ENCODE measurements at places on chromosomes 1 and 21. TPM values are rescaled to one million over a fixed set of nuclear protein-coding genes. Genes with fewer than 3 reads are reported as not detected.
A peak's percentile ranks its signal among the peaks of the same experiment; 100 is the strongest.

- no peaks in the 10 kb centered on the region for H3K36me3 ChIP-seq
- H3K4me3 ChIP-seq = no peak overlapping the region
- no peak for DNase-seq
Observed at GRCh38 chr1:201917362-201918033, 28.8 kb downstream of the SHISA4 start.

DNA sequence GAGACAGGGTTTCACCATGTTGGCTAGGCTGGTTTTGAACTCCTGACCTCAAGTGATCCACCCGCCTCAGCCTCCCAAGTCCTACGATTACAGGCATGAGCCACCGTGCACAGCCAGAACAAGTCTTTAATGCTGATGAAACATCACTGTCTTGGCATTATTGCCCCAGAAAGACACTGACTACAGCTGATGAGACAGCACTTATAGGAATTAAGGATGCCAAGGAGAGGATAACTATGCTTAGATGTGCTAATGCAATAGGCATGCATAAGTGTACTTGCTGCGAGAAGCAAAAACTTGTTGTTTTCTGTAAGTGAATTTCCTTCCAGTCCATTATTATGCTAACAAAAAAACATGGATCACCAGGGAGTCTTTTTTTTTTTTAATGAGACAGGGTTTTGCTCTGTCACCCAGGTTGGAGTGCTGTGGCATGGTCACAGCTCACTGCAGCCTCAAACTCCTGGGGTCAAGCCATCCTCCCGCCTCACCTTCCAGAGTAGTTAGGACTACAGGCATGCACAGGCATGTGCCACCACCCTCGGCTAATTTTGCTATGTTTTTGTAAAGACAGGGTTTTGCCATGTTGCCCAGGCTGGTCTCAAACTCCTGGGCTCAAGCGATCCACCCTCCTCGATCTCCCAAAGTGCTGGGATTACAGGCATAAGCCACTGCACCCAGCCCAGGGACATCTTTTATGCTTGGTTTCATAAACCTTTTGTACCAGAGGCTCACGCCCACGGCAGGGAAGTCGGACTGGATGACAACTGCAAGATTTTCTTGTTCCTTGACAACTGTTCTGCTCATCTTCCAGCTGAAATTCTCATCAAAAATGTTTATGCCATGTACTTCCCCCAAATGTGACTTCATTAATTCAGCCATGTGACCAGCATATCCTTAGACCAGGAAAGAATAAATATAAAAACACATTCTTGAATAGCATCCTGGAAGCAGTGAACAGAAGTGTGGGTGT, 23.1 kb downstream of the RHEX start:
- DNase-seq = no peak
- H3K27ac ChIP-seq = no peak overlapping the region
- H3K36me3 ChIP-seq = no peaks in the 10 kb centered on the region
- H3K27me3 ChIP-seq = no peaks in the 10 kb centered on the region

DNA sequence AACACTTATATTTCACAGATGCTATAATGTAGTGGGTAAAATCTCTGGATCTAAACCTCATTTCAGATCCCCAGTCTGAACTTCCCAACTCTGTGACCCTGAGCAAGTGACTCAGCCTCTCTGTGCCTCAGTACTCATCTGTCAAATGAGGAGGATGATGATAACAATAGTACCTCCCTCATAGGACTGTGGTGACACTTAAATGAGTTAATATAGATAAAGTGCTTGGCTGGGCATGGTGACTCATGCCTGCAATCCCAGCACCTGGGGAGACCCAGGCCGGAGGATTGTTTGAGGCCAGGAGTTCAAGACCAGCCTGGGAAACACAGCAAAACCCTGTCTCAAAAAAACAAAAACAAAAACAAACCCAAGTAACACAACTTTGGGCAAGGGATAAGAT, 4.7 kb upstream of the ECE1 start:
- no peaks in the 10 kb centered on the region for H3K36me3 ChIP-seq
- peaks cover 69% of the 10 kb centered on the region for H3K4me1 ChIP-seq
- peak; percentile 97 for DNase-seq
- no peak overlapping the region for H3K4me3 ChIP-seq
- H3K27me3 ChIP-seq = no peaks in the 10 kb centered on the region
- H3K27ac ChIP-seq = peak overlapping the region; percentile 99

The KCND3 gene
- not detected for polyA plus RNA-seq

The CFHR5 gene
- polyA plus RNA-seq = not detected

The CYP4A22 gene
- polyA plus RNA-seq = not detected
